Astrocyte (in vitro differentiated cells and primary cell): ENCODE measurements at places on chromosomes 4 and X. TPM values are rescaled to one million over a fixed set of nuclear protein-coding genes. Genes with fewer than 3 reads are reported as not detected.
A peak's percentile ranks its signal among the peaks of the same experiment; 100 is the strongest.

The TRIM75 gene
- total RNA-seq: not detected in 2 replicates

The TCEAL1 gene
- 9.6 and 12.3 TPM in 2 replicates for total RNA-seq

The RIPPLY1 gene
- not detected in 2 replicates for total RNA-seq

DNA sequence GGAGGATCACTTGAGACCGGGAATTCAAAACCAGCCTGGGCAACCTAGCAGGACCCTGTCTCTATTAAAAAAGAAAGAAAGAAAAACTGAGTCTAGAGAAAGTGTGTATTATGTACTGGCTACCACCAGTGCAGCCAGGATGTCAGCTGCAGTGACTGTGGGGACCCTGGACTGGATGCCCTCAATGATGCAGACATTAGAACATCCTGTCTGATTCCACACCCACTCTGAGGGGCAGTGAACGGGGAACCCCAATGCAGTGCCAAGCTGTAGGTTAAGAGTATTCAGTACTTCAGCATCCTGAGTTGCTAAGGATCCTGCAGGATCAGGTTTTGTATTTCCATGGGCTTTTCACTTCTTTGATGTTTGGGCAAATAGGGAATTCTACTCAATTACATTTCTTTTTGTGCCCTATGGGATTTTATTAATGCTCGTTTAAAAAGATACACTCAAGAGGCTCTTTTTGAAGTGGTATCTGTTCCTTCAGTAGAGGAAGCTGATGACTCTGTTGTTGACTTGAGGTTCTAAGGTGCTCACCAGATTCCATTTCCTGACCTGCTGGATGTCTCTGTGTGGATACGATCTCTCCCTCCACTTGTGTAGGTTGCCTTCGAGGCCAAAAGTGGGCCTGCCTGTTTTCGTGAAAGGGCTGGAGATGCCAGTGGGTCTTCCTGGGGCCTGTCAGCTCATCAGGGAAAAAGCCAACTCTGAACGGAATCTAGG, 85.9 kb upstream of the CLCN4 start:
- DNase-seq: no peak

GRCh38 chrX:96244955-96245354, 439.7 kb upstream of the DIAPH2 start:
- DNase-seq: no peak

- peak; percentile 11 for DNase-seq
These were observed 112.7 kb downstream of the DHX15 start for GRCh38 chr4:24471486-24472160.

DNA sequence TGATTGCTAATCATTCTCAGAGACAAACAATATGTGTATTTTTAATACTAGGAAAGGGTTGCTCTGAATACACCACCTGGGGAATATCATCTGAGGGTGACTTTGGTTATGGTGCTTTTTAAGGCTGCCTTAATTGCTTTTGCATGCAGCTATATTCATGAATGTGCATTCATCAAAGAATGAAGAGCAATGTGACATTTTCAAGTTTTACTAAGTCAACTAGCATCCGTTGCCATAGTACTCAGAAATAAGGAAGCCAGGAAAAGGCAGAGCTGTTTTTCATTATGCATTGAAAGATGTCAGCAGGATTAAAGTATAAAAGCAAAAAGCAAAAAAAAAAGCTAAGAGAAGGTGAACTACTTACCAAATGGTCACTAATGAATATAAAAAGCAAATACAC, 67.4 kb upstream of the PCDH18 start:
- DNase-seq: no peak

DNA sequence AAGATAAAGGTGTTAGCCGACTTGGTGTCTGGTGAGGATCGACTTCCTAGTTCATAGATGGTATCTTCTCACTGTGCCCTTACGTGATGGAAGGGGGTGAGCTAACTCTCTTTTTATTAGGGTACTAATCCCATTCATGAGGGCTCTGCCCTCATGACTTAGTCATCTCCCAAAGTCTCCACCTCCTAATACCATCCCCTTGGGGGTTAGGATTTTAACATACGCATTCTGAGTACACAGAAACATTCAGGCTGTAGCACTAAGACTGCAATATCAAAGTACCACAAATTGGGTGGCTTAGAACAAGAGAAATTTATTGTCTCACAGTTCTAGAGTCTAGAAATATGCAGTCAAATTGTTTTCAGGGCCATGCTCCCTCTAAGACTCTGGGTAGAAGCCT, 58.0 kb upstream of the IL13RA1 start:
- DNase-seq: no peak

DNA sequence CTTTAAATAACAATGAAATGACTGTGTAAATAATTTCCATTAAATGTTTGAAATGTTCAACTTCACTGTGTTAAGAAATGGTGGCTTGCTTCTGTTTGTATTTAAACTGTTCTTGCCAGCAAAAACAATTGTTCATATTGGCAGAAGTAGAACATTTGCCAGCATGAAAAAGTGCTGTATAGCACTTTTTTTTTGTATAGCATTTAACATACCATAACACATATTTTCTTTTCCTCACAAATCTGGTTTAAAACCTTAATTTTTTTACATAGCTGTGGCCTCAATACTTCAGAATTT, 94.1 kb downstream of the COX18 start:
- DNase-seq: peak; percentile 58

DNA sequence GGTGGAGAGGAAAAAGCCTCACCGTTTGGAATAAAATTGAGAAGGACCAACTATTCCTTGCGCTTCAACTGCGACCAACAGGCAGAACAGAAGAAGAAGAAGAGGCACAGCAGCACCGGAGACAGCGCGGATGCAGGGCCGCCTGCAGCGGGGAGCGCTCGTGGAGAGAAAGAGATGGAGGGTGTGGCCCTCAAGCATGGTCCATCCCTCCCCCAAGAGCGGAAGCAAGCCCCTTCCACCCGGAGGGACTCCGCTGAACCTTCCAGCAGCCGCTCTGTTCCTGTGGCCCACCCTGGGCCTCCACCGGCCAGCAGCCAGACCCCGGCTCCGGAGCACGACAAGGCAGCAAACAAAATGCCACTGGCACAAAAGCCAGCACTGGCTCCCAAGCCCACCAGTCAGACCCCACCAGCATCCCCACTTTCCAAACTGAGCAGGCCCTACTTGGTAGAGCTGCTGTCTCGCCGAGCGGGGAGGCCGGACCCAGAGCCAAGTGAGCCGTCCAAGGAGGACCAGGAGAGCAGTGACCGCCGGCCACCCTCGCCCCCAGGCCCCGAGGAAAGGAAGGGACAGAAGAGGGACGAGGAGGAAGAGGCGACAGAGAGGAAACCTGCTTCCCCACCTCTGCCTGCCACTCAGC, 71.2 kb downstream of the AASDH start:
- no peak for DNase-seq
